Neural progenitor cell (in vitro differentiated cells): ENCODE measurements at places on chromosomes 7 and 10. TPM values are rescaled to one million over a fixed set of nuclear protein-coding genes. Genes with fewer than 3 reads are reported as not detected.

DNA sequence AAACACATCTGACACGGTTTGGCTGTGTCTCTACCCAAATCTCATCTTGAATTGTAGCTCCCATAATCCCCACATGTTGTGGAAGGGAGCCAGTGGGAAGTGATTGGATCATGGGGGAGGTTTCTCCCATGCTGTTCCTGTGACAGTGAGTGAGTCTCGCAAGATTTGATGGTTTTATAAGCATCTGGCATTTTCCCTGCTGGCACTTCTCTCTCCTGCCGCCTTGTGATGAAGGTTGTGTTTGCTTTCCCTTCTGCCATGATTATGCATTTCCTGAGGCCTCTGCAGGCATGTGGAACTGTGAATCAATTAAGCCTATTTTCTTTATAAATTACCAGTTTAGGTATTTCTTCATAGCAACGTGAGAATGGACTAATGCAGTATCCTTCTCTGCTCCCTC, 5.9 kb upstream of the HTR5A start:
- H3K36me3 ChIP-seq: no peaks in the 10 kb centered on the region
- H3K4me3 ChIP-seq: no peak overlapping the region
- H3K4me1 ChIP-seq: no peaks in the 10 kb centered on the region

DNA sequence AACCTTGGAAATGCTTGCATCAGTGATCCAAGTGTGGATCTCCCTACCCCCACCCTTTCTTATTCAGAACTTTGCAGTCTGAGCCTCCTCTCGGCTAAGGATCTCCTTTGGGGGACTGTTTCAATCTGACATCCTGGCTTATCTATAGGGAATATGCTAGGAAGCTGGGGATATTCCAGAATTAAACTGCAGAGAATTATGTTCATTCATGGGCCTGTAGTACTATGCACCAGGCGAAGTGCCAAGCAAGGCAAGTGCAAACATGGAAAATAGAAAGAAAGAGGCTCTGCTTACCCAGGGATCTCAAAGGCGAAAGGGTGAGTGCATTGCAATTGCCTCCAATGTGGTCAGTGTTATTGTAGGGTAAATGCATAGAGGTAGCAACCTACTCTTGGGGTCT, 96.5 kb downstream of the CACNB2 start:
- peaks cover 14% of the 10 kb centered on the region for H3K4me1 ChIP-seq
- no peaks in the 10 kb centered on the region for H3K36me3 ChIP-seq
- DNase-seq: no peak

GRCh38 chr7:16562456-16563220, 36.0 kb downstream of the LRRC72 start:
- H3K4me3 ChIP-seq: no peak overlapping the region
- DNase-seq: no peak
- no peaks in the 10 kb centered on the region for H3K36me3 ChIP-seq
- H3K27me3 ChIP-seq: no peaks in the 10 kb centered on the region
- no peaks in the 10 kb centered on the region for H3K4me1 ChIP-seq

GRCh38 chr10:6215241-6215640, 12.5 kb downstream of the PFKFB3 start:
- no peak overlapping the region for H3K27ac ChIP-seq
- peaks cover 36% of the 10 kb centered on the region for H3K4me1 ChIP-seq
- no peaks in the 10 kb centered on the region for H3K27me3 ChIP-seq

- no peaks in the 10 kb centered on the region for H3K27me3 ChIP-seq
- no peaks in the 10 kb centered on the region for H3K36me3 ChIP-seq
- peaks cover 26% of the 10 kb centered on the region for H3K4me1 ChIP-seq
These were observed 90.6 kb downstream of the ARID5B start for GRCh38 chr10:61992059-61992460.

DNA sequence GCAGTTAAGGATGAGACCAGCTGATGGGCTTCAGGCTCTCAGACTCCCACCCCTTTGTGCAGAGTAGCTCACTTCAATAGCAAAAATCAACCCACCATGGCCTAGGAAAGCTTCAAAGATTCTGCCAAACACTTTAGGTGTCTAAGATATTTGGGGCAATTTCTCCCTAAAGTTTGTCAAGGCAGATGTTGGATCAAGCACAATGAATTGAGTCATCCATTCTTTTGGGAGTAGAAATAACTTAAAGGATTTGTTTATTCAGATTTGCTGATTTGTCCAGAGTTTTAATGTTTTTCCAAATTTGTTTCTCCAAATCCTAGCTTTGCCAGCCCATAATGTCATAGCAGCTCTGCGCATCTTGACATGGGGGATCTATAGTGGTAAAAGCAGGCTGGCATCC, 855.1 kb downstream of the LRMDA start:
- H3K4me3 ChIP-seq: no peak overlapping the region
- no peaks in the 10 kb centered on the region for H3K27me3 ChIP-seq
- DNase-seq: no peak
- H3K4me1 ChIP-seq: no peaks in the 10 kb centered on the region

GRCh38 chr7:85103357-85103756, 83.5 kb downstream of the SEMA3D start:
- peaks cover 7% of the 10 kb centered on the region for H3K4me1 ChIP-seq
- no peak overlapping the region for H3K4me3 ChIP-seq
- no peaks in the 10 kb centered on the region for H3K27me3 ChIP-seq
- no peaks in the 10 kb centered on the region for H3K36me3 ChIP-seq
- H3K27ac ChIP-seq: no peak overlapping the region

DNA sequence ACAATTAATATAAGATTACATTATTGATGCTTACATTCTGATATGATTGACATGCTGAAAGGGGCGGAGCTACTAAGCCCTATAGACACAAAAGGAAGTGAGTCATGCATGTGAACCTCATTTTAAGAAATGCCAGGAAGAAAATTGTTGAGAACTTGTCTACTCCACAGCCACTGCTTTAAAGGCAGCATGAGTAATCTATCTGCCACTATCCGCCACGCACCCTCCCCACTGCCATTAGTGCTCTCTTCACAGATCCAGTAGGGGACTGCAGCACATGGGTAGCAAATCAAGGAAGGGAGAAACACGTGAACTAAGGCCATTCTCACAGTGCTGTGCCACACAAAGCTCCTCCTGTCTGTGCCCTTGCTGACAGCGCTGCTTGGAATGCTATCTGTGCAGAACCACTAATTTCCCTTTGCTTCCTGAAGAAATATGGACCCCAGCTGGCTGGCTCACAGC, 524.8 kb downstream of the GRM8 start:
- H3K36me3 ChIP-seq: no peaks in the 10 kb centered on the region
- H3K27me3 ChIP-seq: no peaks in the 10 kb centered on the region
- peaks cover 3% of the 10 kb centered on the region for H3K4me1 ChIP-seq
- no peak overlapping the region for H3K4me3 ChIP-seq
- no peak for DNase-seq
- H3K27ac ChIP-seq: no peak overlapping the region

DNA sequence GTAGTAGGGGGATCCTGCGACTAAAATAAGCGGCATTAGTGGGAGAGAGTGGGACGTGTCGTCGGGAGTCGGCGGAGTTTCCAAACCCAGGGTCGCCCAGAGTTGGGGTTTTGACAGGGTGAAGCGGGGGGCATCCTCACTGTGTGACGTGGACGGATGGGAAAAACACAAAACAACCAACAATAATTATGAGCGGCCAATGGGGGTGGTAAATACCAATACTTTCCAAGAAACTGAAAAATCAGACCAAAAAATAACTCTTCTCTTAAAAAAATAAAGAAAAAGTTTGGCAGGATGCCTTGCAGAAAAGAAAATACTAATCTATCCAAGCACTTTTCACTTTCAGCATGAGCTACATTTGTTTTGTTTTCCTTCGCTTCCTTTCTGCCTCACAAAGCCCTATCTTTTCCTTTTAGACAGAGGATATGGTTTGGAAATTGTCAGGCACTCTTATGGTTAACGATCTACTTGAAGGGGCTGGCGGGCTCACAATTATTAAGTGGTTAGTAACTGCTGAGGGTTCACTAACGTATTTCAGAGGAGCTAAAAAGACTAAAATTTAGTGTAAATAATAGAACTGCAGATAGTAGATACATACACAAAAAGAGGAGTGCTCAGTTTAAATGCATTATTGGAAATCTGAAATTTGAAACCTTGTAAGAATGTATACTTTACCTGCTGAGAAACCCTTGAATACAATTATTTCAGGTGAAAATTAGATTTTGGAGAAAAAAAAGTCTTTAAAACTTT, 802 bp upstream of the CDK6 start:
- H3K36me3 ChIP-seq: no peaks in the 10 kb centered on the region
- peaks cover 12% of the 10 kb centered on the region for H3K4me1 ChIP-seq
- peak overlapping the region; percentile 67 for H3K4me3 ChIP-seq
- H3K27ac ChIP-seq: no peak overlapping the region
- peak; percentile 19 for DNase-seq

DNA sequence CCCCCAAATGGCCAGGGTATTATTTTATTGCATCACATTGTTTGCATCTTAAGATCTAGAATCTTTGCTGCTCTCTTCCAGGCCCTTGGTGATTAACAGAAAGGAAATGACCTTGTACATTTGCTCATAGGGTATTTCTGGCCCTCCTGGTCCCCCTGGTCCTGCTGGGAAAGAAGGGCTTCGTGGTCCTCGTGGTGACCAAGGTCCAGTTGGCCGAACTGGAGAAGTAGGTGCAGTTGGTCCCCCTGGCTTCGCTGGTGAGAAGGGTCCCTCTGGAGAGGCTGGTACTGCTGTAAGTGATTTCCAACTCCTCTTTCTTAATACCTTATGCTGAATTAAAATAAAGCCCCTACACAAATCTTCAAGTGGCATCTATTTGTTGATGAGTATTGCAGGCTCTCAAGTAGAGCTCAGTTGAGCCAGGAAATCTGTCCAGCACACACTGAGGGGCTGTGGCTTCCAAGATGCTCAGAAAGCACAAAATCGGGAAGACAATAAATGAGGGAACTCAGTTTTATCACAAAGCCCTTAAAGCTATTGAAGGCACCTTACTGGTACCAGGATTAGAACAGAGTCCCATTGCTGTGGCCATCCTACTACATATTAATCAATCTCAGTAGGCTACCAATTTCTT, 28.2 kb downstream of the COL1A2 start:
- H3K36me3 ChIP-seq: peaks cover 4% of the 10 kb centered on the region
- DNase-seq: no peak
- H3K27me3 ChIP-seq: no peaks in the 10 kb centered on the region
- no peak overlapping the region for H3K4me3 ChIP-seq
- H3K27ac ChIP-seq: no peak overlapping the region
- H3K4me1 ChIP-seq: no peaks in the 10 kb centered on the region

- H3K27ac ChIP-seq: no peak overlapping the region
- no peak for DNase-seq
- H3K4me1 ChIP-seq: peaks cover 8% of the 10 kb centered on the region
- no peaks in the 10 kb centered on the region for H3K36me3 ChIP-seq
These were observed 212.5 kb downstream of the DGKB start for GRCh38 chr7:14690075-14690474.

- no peak for DNase-seq
- H3K36me3 ChIP-seq: no peaks in the 10 kb centered on the region
- no peaks in the 10 kb centered on the region for H3K27me3 ChIP-seq
- no peaks in the 10 kb centered on the region for H3K4me1 ChIP-seq
- H3K4me3 ChIP-seq: no peak overlapping the region
These were observed 327.3 kb downstream of the INHBA start for GRCh38 chr7:41375582-41375981.

DNA sequence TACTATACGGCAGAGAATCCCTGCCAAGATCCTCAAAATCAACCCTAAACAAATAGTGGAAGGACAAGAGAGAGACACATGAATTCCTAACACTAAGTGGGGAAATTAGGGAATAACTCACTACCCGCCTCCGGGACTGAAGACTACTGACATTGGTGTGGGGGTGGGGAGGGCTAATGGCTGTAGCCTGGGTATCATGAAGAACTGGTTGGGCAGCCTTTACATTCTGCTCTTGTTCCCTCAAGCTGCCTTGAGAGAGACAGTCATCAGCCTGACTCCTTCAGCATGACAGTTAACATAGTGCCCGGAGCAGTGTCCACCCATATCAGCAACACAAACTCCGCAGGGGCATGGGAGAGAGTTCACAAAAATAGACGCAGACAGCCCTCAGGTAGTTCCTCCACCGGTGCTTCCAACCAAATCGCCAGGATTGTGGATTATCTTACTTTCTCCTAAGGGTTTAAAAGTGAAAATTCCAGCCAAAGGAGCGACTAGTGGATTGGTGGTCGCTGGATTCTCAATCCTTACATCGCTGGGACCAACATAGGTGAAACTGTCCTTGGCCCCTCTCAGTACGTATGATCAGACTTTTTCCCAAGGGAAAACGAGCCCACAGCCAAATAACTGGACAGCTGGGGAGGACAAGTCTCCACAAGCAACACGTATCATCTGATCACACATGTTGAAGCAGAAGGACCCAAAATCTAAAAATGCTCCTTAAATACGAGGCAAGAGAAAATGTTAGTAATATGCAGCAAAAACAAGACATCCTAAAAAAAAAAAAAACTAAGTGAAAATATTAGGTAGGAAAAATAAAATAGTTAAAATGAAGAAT, 22.6 kb downstream of the TMEM254 start:
- no peaks in the 10 kb centered on the region for H3K36me3 ChIP-seq
- no peaks in the 10 kb centered on the region for H3K27me3 ChIP-seq
- no peak overlapping the region for H3K4me3 ChIP-seq
- peaks cover 9% of the 10 kb centered on the region for H3K4me1 ChIP-seq
- DNase-seq: no peak

DNA sequence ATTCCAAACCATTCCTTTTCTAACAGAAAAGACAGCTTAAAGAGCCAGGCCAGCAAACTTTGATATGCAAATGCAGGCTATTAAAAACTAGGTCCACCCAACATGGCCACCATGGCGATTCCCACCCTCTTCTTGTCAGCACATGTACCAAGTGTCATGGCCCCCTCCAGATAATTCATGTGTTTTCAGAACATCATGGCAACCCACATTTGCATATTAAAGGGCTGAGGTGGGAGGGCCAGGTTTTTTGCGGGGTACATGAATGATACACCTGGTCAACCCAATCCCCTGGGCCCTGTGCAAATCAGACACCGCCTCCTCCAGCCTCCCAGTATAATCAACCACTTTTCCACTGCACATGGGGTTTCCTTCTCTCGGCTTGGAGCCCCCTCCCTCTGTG, 965 bp upstream of the ERVW-1 start:
- no peaks in the 10 kb centered on the region for H3K36me3 ChIP-seq
- no peaks in the 10 kb centered on the region for H3K4me1 ChIP-seq
- no peaks in the 10 kb centered on the region for H3K27me3 ChIP-seq
- no peak overlapping the region for H3K4me3 ChIP-seq

DNA sequence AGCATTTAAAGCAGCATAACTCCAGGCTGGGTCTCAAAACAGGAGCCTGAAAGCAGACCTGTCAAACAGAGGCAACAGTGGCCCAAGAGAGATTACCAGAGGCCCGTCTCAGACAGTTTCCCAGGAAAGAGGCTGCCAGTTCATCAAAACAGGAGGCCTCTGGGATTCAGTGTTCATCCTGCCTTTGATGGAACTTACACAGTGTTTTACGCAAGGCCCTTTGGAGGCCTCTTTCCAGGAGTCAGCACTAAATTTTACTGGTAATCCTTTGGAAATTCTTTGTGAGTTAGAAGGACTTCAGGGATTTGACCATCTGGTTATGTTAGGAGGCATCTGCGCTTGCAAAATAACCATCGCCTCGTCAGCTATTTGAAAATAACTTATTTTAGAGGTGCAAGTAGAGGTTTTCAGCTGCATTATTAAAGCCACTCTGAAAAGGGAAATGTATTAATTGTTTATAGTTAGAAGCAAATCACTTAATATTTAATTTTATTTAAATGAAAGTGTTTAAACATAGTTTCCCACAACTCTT, 501.2 kb upstream of the COBL start:
- H3K27ac ChIP-seq: no peak overlapping the region
- no peak overlapping the region for H3K4me3 ChIP-seq
- no peak for DNase-seq
- H3K27me3 ChIP-seq: no peaks in the 10 kb centered on the region
- H3K4me1 ChIP-seq: no peaks in the 10 kb centered on the region

Gene OR2A1
- total RNA-seq: not detected in 2 replicates

Gene IDI2
- not detected in 2 replicates for total RNA-seq

Gene EEPD1
- 1.1 and 6.5 TPM in 2 replicates for total RNA-seq

Gene CDK14
- total RNA-seq: 41.9 and 52.3 TPM in 2 replicates

Gene KLLN
- total RNA-seq: 0.96 and 1.5 TPM in 2 replicates

Gene FAM131B
- 20.1 and 46.5 TPM in 2 replicates for total RNA-seq

Gene NOC3L
- 31.0 and 49.2 TPM in 2 replicates for total RNA-seq
